Umbilical cord (tissue), 2 donors: ENCODE measurements at places on chromosomes 6 and 20. TPM values are rescaled to one million over a fixed set of nuclear protein-coding genes. Genes with fewer than 3 reads are reported as not detected.

- no peak for DNase-seq
Observed at GRCh38 chr6:55034752-55035151, 139.6 kb upstream of the HCRTR2 start.

EDN3 gene
- 18.5 TPM for total RNA-seq

HCRTR2 gene
- 1.4 TPM for total RNA-seq

DNA sequence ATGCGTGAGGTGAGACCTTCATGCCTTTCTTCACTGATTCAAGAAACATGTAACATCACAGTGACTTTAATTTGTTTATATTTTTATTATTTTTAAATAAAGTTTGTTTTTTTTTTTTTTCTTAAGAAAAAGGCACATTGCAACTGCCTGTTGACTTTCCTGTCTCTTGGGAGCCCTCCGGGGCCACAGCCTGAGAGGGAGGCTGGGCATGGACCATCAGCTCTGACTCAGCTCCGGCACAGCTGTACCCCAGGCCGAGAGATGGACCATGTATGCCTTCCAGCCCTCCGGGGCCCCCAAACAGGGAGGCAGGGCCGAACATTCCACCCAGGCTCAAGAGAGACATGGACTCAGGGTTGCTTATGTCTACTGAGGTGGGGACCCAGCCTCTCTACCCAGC, 99.9 kb downstream of the NFATC2 start:
- DNase-seq: no peak

GRCh38 chr6:15929685-15930084, 199.2 kb upstream of the MYLIP start:
- DNase-seq: no peak

GRCh38 chr6:96542702-96543101, 20.2 kb upstream of the FHL5 start:
- peak; percentile 17 for DNase-seq

HLA-DOA gene
- total RNA-seq: 0.72 TPM

- no peak for DNase-seq
Observed at GRCh38 chr6:33607126-33607783, 13.9 kb upstream of the ITPR3 start.

MLN gene
- total RNA-seq: not detected

- no peak for DNase-seq
Observed at GRCh38 chr20:36277546-36277945, 28.6 kb upstream of the DLGAP4 start.

GRCh38 chr6:161701056-161701455, 427.2 kb upstream of the AGPAT4 start:
- no peak for DNase-seq

MARCKS gene
- total RNA-seq: 152 TPM

DNA sequence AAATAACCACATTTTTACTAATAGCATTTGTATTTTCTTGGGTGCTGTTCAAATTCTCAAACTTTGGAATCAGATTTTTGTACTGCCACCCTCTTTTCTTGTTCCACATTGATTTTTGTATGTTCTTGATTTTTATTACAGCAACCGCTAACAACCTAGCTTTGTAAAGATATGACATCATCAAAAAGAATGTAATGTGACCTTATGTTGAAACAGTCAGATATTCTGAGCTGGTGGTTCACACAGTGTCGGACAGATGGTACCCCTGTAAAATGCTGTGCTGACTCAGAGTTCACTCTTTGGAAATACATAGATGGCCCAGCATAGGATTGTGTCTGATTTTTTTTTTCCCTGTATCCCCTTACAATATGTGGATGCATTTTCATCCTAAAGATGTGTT, 118.9 kb downstream of the QKI start:
- DNase-seq: peak; percentile 28

DNA sequence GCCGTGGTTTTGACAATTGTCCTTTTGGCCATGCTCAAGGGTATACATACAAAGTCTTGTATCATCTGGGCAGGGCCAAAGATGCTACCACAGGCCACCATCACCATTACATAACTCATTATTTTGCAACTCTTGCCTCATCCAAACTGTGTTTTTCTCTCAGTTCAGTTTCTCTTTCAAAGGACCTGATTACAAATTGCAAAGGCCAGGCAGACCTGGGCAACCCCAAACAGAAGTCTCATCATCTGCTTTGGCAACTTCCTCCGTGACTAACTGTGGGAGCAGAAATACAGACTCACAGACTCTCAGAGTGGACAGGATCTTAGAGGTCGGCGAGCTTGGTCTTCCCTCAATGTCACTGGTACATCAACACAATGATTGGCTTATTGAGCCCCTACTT, 117.8 kb upstream of the NEDD9 start:
- no peak for DNase-seq

NMBR gene
- 0.48 TPM for total RNA-seq

- no peak for DNase-seq
Observed at GRCh38 chr6:116948533-116949304, 71.7 kb downstream of the RFX6 start.

BMP2 gene
- total RNA-seq: 8.2 TPM

TMEM242 gene
- 4.8 TPM for total RNA-seq

- DNase-seq: no peak
Observed at GRCh38 chr6:45686841-45687569, 309.3 kb upstream of the SUPT3H start.

PKHD1 gene
- total RNA-seq: 1.7 TPM

BTNL2 gene
- total RNA-seq: not detected

KHDRBS2 gene
- 2.4 TPM for total RNA-seq

GRCh38 chr6:74764486-74764885, 441.4 kb downstream of the COL12A1 start:
- DNase-seq: no peak

DNA sequence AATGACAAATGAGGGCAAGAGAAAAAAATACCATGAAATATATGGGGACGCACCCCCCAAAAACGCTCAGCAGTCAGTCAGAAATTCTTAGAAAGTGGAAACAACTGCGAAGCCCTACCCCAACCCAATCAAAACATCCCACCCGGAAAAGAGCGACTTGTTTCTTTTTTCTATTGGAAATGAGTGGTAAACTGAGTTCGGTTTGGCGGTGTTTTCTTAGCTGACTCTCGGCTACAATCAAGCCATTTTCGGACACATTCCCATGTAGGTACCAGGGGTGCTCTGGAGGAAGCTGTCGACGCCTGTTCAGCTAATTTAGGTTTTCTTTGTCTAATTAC, 1.9 kb upstream of the FOXF2 start:
- no peak for DNase-seq

DNA sequence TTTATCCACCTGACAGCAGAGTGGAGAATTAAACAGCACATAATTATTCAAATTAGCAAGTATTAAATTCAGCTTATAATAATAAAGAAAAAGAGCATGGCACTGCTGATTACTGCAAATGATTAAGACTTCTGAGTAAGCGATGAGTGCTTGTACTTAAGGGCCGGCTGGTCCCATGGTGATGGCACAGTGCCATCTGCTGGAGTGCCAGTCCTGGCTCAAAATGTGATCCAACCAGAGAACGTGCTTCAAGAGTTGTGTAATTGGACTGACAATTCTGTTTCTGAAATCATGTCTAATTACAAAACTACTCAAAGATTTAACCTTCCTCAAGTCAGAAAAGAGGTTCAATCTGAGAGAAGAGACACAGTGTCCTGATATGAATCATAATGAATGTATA, 181.6 kb upstream of the RGS17 start:
- peak; percentile 23 for DNase-seq

RIMS1 gene
- 4.3 TPM for total RNA-seq

- no peak for DNase-seq
Observed at GRCh38 chr6:99104218-99104617, 156.5 kb upstream of the FBXL4 start.

- no peak for DNase-seq
Observed at GRCh38 chr6:37758234-37758633, 60.6 kb upstream of the MDGA1 start.

RNF39 gene
- total RNA-seq: 1.7 TPM

DNA sequence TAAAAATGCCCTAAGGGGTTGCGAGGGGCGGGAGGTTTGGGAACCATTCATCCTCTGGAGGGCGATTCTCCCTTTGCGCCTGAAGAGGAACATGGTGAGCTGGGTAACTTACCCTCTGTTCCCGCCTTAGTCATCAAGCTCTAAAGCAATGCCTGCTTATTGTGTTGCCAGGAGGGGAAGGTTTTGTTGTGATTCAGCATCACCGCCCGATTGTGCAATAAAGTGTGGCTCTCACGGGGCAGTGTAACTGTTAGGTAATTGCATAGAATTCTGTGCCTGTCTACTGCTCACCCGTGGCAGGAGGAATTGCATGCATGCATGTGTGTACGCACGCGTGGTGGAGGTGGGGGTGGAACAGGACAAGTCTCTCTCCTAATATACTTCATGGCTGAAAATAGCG, 95.5 kb upstream of the AGPAT4 start:
- no peak for DNase-seq

DNA sequence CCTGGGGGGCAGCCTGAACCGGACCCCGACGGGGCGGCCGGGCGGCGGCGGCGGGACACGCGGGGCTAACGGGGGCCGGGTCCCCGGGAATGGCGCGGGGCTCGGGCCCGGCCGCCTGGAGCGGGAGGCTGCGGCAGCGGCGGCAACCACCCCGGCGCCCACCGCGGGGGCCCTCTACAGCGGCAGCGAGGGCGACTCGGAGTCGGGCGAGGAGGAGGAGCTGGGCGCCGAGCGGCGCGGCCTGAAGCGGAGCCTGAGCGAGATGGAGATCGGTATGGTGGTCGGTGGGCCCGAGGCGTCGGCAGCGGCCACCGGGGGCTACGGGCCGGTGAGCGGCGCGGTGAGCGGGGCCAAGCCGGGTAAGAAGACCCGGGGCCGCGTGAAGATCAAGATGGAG, 636 bp downstream of the SRF start:
- DNase-seq: peak; percentile 32

DNA sequence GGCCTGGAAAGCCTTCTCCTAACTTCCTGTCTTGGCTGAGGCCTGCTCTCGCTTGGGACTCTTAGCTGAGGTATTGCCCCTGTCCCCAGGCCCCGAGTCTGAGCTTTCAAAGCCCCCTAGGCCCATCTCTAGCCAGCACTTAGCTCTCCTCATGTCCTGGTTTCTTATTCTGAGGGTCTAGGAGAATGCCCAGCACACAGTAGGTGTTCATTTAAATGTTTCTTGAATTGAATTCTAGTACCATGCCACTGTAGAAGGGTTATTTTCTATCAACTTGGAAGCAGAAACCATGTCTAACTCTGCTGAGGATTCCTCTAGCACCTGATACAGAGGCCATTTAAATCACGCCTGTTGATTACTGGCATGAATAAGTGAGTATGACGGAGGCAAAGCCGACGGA, 98.5 kb downstream of the VEGFA start:
- no peak for DNase-seq

DNA sequence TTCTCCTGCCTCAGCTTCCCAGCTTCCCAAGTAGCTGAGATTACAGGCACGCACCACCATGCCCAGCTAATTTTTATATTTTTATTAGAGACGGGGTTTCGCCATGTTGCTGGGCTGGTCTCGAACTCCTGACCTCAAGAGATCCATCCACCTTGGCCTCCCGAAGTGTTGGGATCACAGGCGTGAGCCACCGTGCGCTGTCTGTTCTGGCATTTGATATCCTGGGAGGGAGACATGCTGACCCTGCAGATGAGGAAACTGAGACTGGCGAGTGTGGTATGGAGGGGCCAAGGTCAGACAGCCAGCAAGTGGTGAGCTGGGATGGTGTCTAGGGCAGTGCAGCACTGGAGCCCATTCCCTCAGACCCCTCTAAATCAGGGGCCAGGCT, 44.6 kb downstream of the SRC start:
- no peak for DNase-seq

- no peak for DNase-seq
Observed at GRCh38 chr6:158142789-158143188, 25.3 kb downstream of the SERAC1 start.

DNA sequence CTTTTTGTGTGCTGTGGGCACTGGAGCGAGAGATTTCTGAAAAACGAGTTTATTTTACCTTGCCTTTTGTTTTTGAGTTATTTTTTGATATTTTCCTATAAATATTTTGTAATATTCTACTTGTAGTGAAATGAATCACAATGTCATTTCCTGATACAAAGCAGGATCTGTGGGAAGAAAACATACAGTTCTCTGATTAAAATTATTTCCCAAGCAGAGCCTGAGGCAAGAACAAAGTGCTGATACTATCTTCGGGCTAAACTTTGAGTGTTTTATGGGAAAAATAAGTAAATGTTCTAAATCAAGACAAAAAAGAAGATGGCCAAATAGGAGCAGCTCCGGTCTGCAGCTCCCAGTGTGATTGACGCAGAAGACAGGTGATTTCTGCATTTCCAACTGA, 33.7 kb upstream of the ELOVL5 start:
- DNase-seq: no peak

GRCh38 chr6:88449770-88450169, 283.6 kb upstream of the CNR1 start:
- DNase-seq: peak; percentile 24

GRCh38 chr20:33821270-33821836, 10.2 kb downstream of the CHMP4B start:
- DNase-seq: no peak

SGK2 gene
- not detected for total RNA-seq

GRCh38 chr6:8645212-8645611, 209.9 kb upstream of the SLC35B3 start:
- no peak for DNase-seq

DNA sequence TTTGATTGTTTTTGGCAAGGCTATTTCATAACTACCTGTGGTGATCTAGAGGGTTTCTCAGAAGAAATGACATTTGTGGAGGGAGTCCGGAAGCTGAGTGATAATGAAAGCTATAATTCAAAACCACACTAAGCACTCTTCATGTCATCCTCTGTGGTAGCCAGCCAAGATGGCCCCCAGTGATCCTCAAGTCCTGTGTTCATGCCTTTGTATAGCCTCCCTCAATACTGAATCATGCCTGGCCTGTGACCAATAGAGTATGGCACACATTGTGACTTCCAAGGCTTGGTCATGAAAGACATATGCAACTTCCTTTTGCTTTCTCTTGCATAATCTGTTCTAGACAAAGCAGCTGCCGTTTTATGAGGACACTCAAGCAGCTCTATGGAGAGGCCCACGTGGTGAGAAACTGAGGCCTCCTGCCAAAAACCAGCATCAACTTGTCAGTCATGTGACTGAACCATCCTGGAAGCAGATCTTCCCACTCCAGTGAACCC, 12.8 kb upstream of the DNAAF9 start:
- peak; percentile 11 for DNase-seq

FOXF2 gene
- 0.96 TPM for total RNA-seq

GRCh38 chr20:46221256-46221833, 87.0 kb downstream of the CDH22 start:
- no peak for DNase-seq

DNA sequence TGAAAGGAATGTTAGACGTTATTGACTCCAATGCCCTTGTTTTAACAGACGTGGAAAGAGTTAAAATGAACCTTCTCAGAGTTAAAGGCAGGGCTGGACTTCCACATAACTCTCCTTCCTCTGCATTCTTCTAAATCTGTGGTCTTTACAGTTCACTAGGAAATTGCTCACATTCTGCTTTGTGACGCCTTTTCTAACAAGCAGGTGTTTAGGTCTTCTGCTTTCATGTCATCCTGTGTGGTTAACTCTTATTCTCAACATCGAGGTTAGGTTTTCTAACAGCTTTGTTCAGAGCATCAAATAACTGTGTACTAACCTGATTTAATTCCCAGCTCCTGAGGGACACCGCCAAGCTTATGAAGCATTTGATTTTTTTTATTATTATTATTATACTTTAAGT, 81.3 kb upstream of the NT5E start:
- no peak for DNase-seq
